ENCODE measurements at places on chromosomes 13 and 19.

DNA sequence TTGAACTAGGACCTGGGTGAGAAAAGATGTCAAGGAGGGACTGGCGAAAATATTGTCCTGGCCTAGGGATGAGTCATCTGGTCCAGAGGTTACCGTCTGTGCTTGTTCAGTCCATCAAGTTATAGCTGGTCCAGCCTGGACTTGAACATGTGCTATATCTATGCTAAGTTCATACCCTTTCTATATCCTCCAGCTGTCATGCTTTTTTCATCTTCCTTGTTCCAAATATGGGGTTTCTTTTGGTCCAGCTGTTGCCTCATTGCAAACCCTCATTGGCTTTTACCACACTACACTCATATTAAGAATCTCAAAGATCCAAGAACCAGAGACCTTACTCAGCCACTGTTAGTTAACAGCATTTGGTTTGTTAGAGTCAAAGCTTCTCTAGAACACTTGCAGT is 19.1 kb upstream of the KLF12 start:
- no peak for DNase-seq

DNA sequence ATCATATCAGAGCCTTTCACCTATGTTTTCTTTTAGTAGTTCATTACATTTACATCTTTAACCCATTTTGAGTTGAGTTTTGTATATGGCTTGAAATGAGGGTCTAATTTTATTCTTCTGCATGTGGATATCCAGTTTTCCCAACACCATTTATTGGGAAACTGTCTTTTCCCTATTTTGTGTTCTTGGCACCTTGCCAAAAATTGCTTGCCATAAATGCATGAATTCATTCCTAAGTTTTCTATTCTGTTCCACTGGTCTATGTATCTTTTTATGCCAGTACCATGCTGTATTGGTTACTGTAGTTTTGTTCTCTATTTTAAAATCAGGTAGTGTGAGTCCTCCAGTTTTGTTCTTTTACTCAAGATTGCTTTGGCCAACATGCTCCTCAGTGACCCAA is 144.0 kb upstream of the OBI1 start:
- DNase-seq: no peak

- peak; percentile 35 for DNase-seq
Measured at GRCh38 chr19:39246951-39247669, 1.5 kb downstream of the IFNL4 start.

- DNase-seq: no peak
Measured at GRCh38 chr13:42525035-42525504, 48.9 kb upstream of the TNFSF11 start.

DNA sequence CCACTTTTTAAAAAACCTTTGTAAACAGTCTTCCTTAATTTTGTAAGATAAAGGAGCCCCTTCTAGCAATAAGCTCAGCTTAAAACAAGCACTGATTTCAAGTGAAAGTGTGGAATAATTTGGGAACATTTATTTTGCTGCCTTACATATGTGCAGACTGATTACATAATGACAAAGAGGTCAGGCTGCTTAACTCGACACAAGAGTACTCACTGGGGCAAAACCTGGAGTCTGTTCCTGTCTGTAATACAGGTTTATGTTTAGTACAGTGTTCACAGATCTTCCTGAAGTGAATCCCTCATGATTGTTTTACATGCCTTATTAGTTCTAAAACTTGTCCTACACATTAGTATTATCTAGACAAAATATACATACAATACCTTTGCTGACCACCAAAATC is 609.8 kb downstream of the LMO7 start:
- no peak for DNase-seq

- no peak for DNase-seq
Measured at GRCh38 chr19:3691372-3691716, 8.9 kb downstream of the PIP5K1C start.

DNA sequence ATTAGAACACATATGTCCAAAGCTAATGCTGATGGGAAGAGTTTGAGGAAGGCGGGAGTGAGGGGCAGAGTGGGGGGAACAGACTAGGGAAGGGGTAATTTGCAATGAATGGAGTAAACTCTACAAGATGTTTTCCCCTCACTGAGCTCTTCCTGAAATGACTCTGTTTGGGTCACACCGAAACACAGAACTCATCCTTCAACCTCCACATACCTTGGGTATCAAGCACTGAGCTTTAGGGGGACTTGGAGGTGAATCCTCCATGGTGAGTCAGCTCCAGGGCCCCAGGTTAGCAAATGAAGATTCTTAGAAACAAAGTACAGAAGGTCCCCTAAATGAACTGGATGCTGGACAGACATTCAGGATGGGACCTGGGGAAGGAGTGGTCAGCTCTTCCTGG is 1.3 kb upstream of the SIGLEC10 start:
- DNase-seq: no peak

DNA sequence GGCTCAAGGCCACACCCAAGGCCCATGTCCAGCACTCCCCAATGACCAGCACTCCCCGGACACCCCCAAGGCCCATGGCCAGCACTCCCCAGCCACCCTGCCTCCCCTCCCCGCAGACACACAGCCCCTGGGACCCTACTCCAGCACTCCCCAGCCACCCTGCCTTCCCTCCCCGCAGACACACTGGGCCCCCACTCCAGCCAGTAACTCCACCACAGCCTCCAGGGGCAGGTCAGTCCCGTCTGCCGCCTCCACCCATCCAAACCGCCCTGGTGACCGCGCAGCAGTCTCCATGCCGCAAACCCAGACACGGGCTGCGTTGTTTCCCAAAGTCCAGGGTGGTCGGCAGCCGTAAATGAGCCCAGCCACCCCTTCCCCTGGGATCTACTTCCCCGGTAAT is 70.7 kb downstream of the SPACA7 start:
- DNase-seq: no peak

GRCh38 chr13:66501181-66501580 is 729.0 kb downstream of the PCDH9 start:
- DNase-seq: no peak

- no peak for DNase-seq
Measured at GRCh38 chr13:73508841-73509240, 450.0 kb downstream of the KLF5 start.

DNA sequence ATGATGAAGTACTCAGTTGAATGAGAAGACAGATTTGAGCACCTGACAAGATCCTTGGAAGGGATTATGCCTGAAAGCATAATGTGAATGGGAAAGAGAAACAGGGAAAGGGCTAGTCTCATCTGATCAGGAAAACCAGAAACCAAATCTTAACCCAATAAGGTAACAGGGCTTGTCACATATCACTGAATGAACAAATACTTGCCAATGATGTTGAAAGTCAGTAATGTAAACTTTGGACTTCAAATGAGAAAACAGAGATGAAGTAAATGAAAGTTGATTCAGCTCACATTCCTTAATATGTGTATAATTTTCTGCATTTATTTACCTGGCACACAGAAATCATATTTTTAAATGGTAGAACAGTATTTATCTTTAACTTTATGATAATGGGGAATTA is 480.0 kb downstream of the KCTD12 start:
- DNase-seq: no peak

GRCh38 chr13:21429211-21429610 is 29.9 kb downstream of the ZDHHC20 start:
- DNase-seq: no peak

GRCh38 chr13:43522788-43523187 is 264.0 kb downstream of the ENOX1 start:
- no peak for DNase-seq

- DNase-seq: no peak
Measured at GRCh38 chr19:31064491-31064890, 284.7 kb downstream of the TSHZ3 start.

- no peak for DNase-seq
Measured at GRCh38 chr13:106275446-106276032, 259.9 kb downstream of the EFNB2 start.

DNA sequence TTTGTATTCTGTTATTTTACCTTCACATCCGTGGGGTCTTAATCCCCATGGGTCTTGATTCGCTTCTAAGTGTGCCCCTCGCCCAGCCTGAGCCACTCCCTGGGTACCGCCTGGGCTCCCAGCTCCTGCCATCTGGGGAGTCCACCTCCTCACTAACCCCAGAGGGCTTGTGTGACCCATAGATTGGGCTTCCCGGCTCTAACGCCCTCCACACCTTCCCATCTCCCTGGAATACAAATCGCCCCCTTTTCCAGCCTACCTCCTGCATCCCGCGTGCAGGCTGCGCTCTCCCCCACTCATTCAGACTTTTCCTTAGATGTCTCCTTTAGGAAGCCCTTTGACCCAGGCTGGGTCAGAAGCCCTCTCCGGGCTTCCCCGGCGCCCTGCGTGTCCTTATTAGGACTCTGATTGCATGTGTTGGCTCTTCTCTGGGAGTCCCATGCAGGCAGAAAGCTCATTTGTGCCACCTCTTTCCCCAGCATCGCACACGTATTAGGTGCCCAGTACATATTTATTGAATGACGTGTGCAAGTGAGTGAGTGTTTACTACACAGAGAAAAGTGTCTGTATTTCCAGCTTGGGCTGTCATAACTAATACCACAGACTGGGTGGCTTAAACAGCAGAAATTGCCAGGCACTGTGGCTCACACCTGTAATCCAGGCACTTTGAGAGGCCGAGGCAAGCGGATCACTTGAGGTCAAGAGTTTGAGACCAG is 757 bp downstream of the CCDC124 start:
- no peak for DNase-seq

GRCh38 chr19:341386-342127 is 3.0 kb downstream of the MIER2 start:
- no peak for DNase-seq

- no peak for DNase-seq
Measured at GRCh38 chr13:113751491-113751890, 7.5 kb upstream of the TMEM255B start.

GRCh38 chr19:14629557-14629956 is 45.1 kb downstream of the ADGRE3 start:
- no peak for DNase-seq

- DNase-seq: peak; percentile 53
Measured at GRCh38 chr19:38233740-38234251, 9.8 kb upstream of the DPF1 start.

DNA sequence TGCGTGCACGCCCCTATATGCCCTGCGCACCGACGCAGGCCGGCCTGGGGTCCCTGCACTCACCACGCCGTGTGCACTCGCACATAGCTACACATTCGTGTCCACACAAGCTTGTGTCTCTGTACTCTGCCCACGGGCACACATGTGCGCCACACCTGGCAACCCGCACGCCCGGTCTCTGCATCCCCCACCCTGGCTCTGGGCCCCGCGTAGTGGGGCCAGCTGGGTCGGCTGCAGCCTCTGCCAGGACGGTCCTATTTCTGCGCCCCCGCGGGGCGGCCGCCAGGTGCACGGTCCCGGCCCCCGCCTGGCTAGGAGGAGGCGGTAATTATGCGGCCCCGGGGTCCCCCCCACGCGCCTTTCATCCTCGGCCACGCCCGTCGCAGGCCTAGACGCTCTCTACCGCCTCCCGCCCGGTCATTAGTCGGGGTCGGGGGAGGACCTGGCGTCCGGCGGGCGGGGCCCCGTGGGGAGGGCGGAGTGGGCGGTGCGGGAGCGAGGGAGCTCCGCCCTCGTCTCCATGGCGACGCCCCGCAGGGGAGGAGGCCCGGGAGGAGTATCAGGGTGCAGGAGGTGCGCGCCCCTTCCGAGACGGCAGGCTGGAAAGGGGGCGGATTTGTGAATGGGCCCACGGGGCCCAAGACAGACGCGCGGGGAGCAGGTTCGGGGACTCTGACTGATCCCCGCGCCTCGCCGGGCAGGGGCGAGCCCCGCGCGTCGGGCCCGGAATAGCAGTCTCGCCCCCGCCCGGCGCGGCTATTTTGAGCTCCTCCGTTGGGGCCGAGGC is 2.8 kb upstream of the CIRBP start:
- peak; percentile 64 for DNase-seq

GRCh38 chr13:23321535-23322241 is 111.8 kb downstream of the SACS start:
- no peak for DNase-seq

- no peak for DNase-seq
Measured at GRCh38 chr19:55206664-55207500, 2.4 kb downstream of the PTPRH start.

DNA sequence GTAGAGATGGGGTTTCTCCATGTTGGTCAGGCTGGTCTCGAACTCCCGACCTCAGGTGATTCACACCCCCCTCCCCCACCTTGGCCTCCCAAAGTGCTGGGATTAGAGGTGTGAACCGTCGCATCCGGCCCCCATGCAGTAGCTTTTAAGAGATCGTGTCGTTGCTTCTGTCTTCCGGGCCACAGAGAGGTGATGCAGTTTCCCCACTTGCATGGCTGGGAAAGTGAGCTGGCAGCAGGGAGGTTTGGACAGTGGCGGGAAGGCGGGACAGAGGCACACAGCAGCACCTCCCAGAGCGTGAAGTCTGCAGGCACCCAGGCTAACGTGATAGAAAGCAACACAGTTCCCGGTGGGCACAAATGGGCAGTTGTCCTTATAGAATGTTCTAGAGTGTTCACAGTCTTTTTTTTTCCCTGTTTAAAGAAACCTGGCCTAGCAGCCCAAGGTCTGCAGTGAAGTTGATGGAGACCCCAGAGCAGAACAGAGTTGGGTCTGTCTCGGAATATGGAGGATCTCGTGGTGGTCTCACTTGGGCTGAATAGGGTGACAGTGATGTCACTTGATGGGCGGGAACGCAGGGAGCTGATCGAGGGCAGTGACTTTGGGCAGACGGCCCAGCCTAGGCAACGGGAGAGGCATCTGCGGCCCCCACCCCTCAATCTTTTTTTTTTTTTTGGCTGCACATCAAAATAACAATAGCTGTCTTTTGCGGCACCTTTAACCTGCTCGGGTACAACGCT is 4.9 kb downstream of the UHRF1 start:
- DNase-seq: no peak
